Activated naive CD4-positive, alpha-beta T cell treated with Interleukin-2 at 50 U/mL for 16 hours (primary cell): ENCODE measurements at places on chromosomes 4 and X.

DNA sequence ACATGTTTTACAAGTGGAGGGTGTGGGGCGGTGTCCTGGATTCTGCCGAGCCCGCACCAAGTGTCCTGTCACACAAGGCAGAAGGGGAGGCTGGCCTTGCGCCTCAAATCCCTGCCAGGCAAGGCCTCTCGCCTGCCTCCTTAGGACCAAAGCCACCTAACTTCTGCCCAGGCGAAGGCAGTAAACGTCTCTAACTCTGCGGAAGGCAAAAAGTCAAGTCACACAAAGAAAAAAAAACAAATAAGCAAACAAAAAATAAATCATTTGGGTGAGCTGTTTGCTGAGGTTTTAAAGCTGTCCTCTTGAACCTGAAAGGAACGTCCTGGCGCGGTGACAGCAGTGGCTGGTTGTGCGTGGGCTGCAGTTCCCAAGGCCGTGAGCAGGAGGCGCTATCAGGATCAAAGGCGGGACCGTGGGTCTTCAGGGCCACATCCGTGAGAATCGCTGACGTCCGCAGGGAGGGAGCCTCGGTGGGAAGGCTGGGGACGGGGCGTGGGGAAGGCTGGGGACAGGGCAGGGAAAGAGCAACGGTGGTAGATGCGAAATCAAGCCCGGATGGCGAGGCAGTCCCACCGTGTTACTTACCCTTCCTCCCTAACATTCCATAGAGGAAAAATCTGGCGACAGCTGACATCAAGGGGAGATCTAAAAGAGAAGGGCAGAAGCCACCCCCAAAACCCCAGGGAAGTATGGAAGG is 99.1 kb downstream of the TRAPPC11 start:
- DNase-seq: no peak

GRCh38 chrX:19789376-19789775 is 98.0 kb downstream of the SH3KBP1 start:
- DNase-seq: no peak

DNA sequence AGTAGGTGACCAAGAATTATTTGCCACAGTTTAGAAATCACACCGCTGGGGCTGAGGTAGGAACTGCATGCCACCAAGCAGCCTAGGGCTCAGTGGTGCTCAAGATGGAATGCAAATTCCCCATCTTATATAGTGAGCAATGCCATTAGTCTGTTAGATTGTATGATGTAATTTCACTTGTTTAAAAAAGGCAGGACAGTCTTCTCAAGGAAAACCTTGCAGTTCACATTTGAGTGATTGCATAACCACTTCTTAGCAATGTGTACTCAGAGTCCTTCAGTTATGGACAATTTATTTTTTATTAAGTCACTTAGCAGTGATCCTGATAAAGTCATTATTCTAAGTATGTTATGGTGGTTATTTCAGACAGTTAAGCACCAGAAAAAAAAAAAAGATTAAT is 142.9 kb upstream of the SFRP2 start:
- no peak for DNase-seq

GRCh38 chr4:35734381-35735098 is 509.8 kb downstream of the ARAP2 start:
- DNase-seq: no peak

DNA sequence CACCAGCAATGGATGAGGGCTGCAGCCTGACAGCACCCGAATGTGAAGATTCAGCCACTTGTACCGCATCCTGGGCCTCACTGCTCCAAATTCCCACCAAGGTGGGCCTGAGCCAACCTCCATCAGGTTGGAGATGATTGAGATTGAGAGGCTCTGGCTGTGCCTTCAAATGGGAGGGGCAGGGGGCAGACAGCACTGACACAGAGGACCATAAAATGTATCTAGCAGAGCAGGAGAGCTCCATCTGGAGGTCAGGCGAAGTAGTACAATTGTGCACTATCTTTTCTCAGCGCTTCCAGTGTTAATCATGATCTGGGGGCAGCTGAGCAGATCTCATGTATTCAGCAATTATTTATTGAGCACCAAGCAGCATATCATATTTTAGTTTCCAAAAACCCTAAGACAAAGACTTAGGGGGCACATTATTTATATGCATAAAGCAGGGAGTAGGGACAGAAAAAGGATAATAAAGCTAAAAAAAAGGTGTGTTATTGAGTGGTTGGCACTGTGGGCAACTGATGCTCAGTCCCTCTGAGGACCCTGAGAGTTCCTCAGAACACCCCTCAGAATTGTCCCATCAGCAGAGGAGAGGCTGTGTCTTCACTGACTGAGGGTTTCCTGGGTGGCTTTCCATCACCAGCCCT is 31.6 kb upstream of the C1QTNF7 start:
- peak; percentile 45 for DNase-seq

DNA sequence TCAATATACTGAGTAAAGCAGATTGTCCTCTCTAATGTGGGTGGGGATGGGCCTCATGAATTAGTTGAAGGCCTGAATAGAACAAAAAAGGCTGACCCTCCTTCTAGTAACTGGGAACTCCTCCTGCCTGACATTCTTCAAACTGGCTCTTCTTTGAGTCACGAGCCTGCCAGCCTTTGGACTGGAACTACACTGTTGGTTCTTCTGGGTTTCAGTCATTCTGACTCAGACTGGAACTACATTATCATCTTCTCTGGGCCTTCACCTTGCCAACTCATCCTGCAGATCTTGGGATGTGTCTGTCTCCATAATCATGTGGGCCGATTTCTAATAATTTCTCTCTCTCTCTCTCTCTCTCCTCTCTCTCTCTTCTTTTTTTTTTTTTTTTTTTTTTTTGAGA is 26.9 kb upstream of the CT47C1 start:
- no peak for DNase-seq

GRCh38 chrX:10983526-10983925 is 127.6 kb upstream of the HCCS start:
- no peak for DNase-seq

GRCh38 chr4:182207830-182208396 is 35.3 kb upstream of the TENM3 start:
- DNase-seq: no peak

- no peak for DNase-seq
These were observed 37.1 kb downstream of the VEGFC start for GRCh38 chr4:176755613-176756012.

DNA sequence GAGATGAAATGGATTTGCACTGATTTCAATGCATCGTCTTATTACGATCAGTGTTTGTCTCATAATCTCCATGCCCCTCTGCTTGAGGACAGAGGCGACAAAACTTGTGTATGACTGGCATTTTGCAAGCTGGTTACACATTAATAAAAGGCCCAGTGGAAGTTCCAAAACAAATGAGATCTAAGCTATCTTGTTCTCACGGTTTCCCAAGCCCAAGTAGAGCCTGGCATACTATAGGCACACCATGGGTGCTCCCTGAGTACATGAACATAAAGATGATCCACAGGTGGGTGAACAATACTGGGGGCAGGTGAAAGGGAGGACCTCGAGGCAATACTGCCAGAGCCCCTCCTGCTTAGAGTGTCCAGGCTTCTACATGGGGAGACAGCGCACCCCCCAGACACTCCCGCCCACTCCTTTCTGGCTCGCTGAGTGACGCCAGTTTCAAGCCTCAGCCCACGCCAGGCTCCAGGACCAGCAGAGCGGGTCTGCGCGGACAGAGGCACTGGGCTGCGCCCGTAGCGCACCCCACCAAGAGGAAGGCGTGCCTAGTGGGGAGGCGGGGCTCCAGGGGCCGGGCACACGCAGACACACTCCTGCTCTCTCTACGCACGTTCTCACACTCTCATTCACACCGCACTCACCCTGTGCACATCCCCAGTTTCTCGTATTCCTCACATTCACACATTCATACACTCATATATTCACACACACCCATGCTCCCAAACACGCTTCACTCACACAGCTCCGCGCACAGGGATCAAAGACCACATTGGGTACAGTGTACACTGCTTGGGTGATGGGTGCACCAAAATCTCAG is 8.9 kb upstream of the GSX2 start:
- peak; percentile 29 for DNase-seq

GRCh38 chr4:93568758-93569157 is 259.8 kb upstream of the ATOH1 start:
- DNase-seq: no peak

DNA sequence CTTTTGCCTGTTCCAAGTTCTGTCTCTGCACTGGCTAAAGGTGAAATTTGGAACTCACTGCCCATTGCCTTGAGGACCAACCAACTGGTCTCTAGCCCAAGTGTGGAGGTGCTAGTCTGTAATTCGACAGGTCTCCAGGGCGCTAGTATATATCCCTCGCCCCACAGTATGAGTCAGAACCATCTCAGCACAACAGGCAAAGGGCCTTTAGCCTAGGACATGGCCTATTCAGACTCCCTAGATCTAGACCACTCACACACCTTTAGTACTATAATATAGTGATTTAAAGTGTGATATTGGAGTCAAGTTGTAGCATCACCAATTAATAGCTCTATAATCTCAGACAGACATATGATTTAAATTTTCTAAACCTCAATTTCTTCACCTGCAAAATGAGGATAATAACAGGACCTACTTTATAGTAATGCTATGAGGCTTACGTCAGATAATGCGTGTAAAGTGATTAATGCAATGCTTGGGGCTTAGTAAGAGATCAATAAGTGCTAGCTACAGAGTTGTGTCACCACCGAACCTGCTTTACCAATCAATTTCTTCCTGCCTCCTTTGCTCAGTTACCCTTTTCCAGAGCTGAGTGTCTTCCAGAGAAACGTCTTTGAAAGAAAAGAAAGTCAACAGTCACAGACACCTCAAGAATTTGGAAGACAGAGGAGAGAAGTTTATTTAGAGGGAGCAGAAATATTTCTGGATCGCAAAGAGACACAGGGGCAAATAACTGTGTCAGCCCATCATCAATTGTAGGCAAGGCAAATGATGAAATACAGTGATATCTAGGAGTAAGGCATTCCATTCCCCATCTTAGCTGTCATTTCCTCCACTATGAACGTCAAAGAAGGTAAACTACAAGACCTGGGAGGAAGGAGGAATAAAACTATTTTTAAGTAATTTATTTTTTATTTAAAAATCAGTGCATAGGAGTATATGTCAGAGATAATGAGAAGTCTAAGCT is 2.3 kb downstream of the NOX1 start:
- DNase-seq: no peak

- DNase-seq: no peak
These were observed 15.3 kb upstream of the PUDP start for GRCh38 chrX:7163146-7163677.

DNA sequence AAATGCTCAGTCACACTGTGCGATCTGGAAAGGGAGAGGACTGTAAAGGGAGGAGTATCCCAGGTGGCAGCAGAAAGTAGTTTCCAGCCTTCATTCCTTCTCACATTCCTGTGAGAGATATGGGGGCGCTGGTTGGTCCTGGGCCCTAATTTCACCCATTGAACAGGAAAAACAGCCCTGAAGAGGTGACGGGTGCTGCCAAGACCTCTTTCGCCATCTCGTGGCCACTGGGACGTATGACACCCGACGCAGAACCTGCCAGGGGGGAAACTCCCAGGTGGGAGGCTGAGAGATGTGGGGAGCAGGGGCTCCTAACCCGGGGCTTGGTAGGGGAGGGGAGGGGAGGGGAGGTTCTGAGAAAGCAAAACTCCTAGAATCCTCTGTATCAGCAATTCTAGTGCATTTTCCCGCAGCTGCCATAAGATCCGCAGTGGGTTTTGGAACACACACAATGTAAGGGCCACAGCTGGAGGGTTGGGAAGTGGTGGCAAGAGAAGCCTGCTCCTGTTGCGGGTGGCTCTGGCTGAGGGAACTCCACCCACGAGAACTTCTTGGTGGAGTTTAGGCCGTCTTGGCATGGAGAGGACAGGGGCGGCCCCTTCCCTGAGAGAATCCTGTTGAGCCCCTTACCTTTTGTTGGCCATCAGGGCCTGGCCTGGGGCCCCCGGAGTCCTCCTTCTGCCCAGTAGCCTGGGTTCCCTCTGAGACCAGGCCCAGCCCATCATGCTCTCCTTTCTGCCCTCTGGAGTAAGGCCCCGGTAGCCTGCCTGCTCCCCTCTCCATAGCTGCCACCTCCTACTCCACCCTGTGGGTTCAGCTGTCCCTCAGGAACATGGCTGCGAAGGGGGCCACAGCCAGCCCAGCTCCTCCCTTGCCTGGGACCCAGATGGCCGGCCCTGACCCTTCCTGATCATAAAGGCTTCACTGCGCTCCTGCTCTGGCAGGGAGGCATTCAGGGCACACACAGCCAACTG is 134.1 kb downstream of the OR13H1 start:
- DNase-seq: peak; percentile 22

DNA sequence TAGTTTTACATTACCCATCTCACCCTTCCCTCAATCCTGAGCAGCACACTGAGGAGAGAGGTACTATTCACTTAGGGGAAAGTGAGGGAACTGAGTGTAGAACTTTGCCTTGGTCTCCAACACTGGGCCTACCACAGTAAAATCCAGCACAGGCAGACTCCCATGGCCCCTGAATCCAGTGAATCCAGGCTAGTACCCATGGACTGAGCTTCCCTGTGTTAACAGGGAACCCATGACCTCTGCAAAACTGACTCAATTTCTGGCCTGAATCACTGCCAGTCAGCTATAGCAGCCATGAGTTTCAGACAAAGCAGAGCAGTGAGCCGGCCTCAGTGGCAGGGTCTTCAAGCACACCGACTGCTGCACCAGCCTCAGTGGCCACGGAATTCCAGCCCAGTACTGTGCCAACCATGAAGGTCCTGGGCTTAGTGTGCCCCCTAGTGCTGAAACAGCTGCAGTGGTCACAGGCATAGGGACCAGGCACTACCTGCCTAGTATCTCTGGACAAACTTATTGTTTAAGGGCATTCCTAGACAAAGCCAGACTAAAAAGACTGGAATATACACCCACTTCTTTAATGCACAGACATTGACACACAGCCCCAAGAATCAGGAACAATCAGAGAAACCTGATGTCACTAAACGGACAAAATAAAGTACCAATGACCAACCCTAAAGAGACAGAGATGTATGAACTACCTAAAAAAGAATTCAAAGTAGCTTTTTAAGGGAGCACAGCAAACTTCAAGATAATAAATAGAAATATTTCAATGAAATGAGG is 127.4 kb upstream of the RPL34 start:
- peak; percentile 36 for DNase-seq

DNA sequence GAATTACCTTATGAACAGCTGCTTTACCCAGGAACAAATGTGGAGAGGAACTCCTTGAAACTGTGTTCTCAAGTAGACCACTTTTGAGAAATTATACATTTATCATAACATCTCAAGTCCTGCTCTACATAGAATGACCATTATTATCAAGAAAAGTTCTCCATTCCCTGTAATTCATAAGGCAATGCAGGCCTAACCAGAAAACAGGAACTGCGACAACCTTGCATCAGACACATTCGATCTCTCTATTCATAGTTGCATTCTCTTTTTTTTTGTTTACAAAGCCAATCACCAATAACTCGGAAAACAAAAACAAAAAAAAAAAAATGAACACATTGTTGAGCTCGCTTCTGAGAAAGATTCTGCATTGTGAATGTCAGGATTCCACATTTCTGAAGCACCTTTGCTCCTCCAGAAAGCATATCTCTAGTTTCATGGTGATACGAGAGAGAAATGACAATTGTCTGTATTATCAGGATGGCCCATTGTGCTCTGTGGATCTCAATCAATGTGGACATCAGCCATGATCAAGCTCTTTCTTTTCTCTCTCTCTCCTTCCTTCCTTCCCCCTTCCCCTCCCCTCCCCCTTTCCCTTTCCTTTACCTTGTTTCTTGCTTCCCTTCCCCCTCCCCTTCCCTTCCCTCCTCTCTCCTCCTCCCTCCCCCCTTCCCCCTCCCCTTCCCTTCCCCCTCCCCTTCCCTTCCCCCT is 32.4 kb upstream of the CD99 start:
- DNase-seq: no peak
